ENCODE measurements at places on chromosomes 1 and 21.
A peak's percentile ranks its signal among the peaks of the same experiment; 100 is the strongest.

DNA sequence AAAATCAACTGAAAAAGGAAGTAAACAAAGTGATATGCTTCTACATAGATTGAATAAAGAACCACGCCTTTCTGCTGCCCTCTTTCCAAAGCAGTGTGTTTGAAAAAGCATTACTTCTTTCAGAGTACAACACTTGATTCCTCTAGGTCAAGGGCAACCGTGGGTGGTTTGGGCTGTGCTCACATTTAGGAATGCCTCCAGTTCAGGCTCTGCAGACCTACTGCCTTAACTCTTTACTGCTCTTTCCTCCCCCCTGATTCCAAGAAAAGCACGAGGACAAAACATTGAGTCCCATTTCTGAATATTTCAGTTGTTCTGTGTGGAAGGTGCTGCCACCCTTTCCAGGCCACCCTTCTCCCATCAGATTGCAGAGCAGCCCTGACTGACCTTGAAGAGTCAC, 45.2 kb downstream of the ADAMTS1 start:
- DNase-seq = no peak

DNA sequence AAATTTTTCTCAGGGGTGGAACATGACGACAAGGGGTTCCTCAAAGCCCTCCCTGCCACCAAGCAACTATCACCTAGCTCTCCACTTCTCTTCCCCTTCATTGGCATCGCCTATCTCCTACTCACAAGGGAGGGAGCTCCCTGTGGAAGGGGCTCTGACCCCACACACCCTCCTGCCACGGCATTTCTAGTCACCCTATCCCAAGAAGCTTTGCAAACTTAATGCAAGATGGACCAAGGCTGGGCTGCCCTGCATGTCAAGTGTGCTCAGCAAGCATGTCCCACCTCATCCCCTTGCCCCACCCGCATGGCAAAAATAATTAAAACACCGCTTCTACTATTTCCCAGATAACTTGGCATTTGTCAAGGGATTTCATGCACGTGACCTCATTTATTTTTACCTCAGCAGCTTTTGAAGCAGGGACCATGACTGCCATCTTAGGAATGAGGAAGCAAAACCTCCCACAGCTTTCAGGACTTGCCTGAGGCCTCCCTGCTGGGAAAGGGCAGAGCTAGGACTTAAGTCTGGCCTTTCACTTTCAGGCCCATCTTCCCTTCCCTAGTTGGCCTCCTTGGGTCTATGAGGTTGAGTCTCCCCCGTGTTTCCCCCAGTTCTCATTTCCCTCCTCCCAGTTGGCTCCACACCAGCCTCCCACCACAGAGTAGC, 161.3 kb downstream of the TSEN15 start:
- no peak for DNase-seq

GRCh38 chr1:151852733-151853132, 779 bp downstream of the THEM5 start:
- DNase-seq = no peak

- DNase-seq = no peak
Measured at GRCh38 chr1:89523572-89524368, 859 bp upstream of the LRRC8B start.

DNA sequence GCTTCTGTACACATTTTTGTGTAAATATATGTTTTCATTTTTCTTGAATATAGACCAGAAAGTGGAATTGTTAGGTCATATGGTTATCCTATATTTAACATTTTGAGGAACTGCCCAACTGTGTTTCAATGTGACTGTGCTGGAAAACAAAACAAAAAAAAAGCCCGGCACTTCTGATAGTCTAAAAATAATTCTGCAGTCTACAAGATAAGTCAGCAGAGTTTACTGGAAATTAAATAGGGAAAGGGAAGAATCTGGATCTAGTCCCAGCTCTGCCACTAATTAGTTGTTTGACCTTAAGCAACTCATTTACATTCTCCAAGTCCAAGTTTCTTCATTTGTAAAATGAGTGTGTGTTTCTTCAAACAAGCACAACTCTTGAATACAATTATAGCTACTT, 869.1 kb upstream of the B3GALT2 start:
- peak; percentile 10 for DNase-seq
